ENCODE measurements at places on chromosomes 16 and 17.

GRCh38 chr17:34979650-34980352 is 511 bp upstream of the LIG3 start:
- no peak for DNase-seq

GRCh38 chr16:74226338-74226954 is 70.2 kb upstream of the PSMD7 start:
- DNase-seq, result no peak

DNA sequence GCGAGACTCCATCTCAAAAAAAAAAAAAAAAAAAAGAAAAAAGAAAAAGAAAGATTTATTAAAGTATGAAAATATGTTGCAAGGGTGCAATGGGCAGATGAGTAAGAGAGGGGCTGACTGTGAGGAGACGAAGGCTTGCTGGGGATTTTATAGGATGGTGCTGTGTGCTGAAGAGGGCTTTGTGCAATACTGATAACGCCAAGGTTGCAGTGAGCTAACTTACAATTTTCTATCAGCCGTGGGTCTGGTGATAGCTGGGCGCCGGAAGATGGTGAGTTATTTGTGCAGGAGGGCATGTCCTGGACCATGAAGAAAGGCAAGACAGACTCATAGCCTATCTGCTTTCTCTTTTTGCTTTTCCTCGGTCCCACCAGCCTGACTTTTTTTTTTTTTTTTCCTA is 281.1 kb downstream of the MAP2K6 start:
- DNase-seq, result no peak

GRCh38 chr16:11278681-11279628 is 2.2 kb downstream of the PRM1 start:
- no peak for DNase-seq

GRCh38 chr17:17765359-17766076 is 71.3 kb downstream of the SREBF1 start:
- DNase-seq, result no peak

DNA sequence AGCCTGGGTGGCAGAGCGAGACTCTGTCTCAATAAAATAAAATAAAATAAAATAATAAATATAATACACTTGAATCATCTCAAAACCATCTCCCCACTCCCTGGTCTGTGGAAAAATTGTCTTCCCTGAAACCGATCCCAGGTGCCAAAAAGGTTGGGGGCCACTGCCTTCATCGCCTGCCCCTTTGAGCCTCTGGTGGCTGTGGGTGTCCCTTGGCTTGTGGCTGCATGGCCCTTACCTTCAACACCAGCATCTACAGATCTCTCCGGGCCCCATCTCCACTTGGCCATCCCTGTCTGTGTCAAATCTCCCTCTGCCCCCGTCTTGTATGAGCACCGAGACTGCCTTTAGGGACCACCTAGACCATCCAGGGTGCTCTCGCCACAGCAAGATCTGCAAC is 177.3 kb downstream of the SEC14L1 start:
- DNase-seq, result no peak

DNA sequence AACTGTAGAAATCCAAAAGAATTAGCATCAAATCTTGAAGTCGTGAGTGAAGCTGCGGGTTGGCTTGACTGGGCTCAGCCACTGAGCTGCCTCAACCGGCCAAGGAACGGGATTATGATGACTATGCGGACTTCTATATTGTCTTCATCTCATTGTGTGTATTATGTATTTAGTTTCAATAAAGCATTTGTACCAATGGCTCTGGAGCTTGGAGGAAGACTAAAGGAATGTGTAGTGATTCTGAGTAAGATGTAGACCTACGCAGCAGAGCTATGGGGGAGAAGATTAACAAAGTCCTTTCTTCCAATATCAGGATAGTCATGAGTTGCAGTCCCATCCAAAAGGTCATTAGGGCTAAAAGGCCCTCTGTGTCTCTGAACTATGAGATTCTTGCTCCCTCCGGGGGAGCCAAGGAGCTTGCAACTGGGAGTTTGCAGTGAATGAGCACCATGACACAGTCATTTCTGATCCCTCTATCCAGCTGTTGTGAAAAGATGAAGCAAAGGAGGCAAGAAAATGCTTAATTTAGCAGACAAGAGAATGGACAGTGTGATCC is 8.3 kb downstream of the EME1 start:
- DNase-seq, result no peak

DNA sequence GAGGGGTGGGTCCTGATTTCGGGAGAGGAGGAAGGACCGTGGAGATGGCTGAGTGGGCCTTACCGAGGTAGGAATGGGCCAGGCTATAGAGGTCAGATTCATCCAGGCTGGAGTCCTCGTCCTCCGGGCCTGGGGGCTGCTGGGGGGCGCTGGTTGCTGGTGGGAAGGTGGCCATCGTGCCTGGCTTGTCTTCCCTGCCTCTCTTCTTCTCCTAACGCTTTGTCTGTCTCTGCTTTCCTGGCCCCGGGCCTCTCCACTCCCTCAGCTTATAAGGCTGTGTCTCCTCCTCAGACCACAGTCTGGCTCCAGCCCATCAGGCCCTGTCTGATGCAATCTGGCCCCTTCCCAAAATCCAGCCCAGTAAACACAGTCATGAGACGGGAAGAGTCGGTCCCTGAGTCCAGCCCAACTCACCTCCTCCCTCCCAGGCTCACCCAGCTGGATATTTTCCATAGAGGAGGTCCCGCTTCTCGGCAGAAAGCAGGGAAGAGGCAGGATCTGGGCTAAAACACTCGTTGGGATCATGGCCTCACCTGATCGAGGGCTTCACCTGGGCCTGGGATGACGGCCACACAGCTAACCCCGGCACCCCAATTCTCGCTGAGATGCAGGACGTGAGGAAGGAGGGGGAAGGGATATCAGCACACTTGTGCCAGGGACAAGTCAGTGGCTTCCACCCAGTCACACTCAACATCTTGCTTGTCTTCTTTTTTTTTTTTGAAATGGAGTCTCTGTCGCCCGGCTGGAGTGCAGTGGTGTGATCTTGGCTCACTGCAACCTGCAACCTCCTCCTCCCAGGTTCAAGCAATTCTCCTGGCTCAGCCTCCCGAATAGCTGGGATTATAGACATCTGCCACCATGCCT is at the start of gene NUPR1:
NUPR1 (minus strand) TSS at position 242 of the 864 bp plus-strand sequence; CDS start at position 175, 67 bp downstream.
- DNase-seq, result no peak

GRCh38 chr17:35543856-35544255 is 6.4 kb upstream of the SLFN12L start:
- DNase-seq, result no peak

GRCh38 chr16:53153130-53153529 is 98.3 kb downstream of the CHD9 start:
- DNase-seq, result no peak

DNA sequence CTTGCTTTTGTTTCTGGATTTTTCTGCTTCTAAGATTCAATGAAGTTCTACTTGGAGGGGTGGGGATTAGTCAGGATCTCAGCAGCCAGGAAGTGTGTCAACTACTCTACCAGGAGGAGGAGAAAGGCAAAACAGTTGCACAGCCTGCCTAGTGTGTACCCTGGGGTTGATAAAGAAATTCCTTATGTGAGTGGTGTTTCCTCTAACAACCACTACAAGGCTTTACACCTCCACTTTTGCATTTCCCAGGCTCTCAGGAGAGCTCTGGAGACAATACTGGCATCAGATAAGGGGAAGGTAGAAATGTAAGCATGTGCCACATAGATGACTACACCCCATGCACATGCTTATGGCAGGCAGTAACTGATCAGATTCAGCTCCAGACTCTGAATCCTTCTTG is 174.6 kb downstream of the TOX3 start:
- DNase-seq, result no peak

GRCh38 chr16:59552164-59552563 is 818.0 kb upstream of the GOT2 start:
- no peak for DNase-seq

DNA sequence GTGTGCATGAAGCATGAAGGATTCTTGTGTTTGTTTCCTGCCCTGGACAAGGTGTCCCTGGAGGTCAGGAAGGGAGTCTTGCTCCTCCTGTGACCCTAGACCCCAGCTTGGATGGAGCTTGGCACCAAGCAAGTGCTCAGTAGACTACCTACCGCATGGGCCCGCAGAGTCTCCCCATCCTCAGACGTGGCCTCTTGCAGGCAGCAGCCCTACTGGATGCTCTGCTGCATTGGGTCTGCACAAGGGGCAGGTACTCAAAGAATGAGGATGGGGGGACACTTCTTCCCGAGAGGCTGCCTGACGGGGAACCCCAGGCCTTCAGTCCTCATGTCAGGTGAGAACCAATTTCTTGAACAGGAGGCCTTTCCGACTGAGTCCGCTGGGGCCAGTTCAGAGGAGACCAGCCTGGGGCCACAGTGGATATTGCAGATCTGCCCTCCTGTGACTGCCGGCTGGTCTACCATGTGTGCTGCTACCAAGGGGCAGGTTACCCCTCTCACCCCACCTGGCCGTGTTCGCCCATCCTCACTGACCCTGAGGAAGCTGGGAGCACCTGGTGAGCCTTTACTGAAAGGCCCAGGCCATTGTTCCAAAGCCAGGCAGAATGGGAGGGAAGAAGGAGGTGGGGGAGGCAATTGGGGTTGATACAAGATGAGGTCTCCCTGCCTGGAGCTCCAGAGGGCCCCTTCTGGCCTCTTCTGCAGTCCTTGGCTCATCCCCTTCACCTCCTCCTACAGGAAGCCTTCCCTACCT is 206.3 kb downstream of the RAB11FIP4 start:
- no peak for DNase-seq

DNA sequence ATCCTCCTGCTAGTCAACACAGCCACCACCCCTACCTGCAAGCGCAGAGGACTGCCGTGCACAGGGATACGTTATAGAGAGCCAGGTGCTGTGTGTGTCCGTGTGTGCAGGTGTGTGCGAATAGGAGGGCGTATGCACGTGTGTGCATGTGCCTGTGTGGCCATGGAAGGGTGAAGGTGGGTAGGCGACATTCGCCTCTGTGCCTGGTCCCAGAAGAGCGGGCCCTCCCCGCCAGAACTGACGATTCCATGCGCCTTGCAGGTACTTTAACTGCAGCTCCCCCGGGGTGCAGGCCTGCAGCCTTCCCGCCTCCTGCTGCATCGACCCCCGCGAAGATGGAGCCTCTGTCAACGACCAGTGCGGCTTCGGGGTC is 8.7 kb downstream of the PDE6G start:
- no peak for DNase-seq

- DNase-seq, result no peak
These were observed 70.1 kb downstream of the ARHGAP23 start for GRCh38 chr17:38498353-38498752.

GRCh38 chr17:76063875-76064546 is 8.3 kb downstream of the SRP68 start:
- peak; percentile 60 for DNase-seq

GRCh38 chr17:65559804-65560627 is 1.4 kb downstream of the AXIN2 start:
- DNase-seq, result no peak

DNA sequence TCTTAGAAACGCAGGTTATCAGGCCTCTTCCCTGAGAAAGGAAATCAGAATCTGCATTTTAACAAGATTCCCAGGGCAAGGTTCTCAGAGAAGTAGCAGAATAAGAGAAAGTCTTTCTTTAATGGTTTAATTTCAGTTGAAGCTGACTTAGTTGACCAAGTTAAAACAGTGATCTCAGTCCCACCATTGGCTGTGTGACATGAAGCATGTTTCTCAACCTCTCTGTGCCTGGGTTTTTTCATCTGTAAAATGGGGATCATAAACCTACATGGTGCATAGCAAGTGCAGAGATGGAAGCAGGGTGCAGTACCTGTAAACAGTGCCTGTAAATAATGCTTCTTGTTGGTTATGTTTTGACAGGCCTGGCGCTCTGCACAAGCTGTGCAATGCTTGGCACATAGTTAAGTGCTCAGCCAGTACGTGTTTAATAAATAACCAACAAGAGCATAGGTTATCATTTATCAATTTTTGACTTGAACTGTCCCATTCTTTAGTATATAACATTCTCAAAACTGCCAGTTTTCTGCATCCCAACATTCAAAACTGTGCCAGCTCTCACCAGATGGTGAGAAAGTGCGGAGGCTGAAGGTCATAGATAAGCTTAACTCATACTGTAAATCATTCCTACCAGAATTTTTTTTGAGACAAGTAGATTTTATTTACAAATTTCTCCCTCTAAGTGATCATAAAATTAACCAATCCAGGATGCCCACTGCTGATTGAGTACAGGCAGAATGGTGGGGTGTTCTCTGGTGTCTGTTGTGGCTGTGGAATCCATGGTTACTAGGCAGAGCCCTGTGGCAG is 6.9 kb downstream of the C17orf67 start:
- DNase-seq, result no peak

DNA sequence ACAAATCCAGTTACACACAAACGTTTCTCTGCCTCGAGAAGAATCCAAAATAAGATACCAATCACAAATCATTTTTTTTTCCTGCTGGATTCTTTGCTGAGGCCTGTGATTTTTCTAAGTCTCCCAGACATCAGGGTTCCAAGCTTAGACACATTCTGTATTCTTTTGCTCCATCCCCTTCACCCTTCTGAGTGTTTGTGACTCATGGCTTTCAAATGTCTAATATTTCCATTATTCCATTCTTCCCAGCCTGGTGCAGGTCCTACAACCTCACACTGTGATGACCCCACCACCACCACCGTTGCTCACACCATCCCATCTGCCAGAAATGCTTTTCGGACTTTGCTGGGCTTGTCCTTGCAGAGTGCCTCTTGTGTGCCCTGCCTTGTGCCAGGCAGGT is 480.1 kb downstream of the SOX9 start:
- no peak for DNase-seq

DNA sequence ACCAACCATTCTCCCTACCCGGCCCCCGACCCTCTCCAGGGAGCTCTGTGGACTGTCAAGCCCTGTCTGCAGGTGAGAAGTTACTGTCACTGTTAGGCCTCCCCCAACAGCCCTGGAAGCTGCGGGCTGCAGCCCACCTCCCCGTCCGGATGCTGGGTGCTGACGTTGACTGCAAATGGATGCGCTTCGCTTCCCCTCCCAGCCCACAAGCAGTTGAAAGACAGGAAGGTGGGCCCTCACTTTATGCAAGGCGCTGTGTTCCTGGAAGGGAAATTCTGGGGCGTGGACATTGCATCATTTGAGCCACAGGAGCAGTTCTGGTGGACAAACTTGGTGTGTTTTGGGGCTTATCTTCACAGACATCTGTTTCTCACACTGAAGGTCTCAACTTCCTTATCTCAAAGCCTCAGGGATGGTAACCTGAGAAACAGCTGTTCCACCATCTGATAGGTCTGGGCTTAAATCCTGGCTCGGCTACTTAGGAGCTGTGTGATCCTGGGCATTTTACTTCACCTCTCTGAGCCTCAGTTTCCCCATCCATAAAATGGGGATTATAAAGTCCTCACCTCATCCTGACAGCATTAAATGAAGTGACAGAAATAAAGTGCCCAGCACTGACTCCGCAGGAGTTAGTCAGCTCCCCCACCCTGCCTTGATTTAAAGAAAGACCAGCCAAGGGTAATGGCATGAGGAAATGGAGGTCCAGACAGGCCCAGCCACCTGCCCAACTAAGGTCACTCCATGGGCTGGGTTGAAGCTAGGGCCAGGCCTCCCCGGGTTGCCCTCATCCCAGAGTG is 4.6 kb upstream of the DRC7 start:
- peak; percentile 62 for DNase-seq

DNA sequence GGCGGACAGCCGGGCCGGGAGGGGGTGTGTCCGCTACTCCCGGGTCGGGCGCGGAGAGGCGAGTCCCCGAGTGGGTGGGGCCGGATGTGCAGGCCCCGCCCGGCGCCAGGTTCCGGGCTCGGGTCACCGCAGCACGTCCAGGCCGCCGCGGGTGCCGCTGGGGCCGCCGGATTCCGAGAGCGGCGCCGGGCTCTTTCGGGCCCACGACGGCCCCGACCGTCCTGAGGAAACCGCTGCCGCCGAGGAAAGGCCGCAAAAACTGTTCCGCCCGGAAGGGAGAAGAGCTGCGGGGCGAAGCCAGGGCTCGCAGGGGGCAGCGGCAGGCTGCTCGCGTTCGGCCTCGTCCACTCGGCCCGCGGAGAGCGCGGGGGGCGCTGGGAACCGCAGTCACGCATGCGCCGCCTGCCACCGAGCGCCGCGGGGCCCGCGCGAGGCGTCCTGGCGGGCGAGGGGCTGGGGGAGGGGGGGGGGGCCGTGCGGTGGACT is at the start of gene ZKSCAN2:
ZKSCAN2 (minus strand) TSS at position 376 of the 486 bp plus-strand sequence. CDS start 718 bp downstream, outside the sequence.
- peak; percentile 91 for DNase-seq
